ENCODE measurements at places on chromosomes 7 and 10.

- no peak for DNase-seq
Measured at GRCh38 chr10:106513352-106513771, 651.1 kb downstream of the SORCS1 start.

DNA sequence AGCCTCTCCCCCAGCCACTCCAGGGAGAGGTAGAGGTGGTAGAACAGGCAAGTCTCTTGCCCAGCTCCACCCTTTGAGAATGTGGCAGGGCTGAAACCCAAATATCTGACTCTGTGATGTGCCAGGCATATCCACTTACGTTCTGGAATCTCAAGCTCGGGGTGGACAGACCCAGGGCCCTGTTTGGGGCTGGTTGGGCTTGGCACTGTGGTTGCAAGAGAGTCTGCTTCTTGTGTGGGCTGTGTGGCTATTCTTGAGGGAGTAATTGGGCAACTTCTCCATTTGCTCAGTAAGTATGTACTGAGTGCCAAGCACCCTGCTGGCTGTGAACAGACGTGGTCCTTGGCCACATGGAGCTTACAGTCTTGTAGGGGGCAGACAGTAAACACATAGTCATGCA lies 4.7 kb downstream of the UBTD1 start:
- DNase-seq: no peak

DNA sequence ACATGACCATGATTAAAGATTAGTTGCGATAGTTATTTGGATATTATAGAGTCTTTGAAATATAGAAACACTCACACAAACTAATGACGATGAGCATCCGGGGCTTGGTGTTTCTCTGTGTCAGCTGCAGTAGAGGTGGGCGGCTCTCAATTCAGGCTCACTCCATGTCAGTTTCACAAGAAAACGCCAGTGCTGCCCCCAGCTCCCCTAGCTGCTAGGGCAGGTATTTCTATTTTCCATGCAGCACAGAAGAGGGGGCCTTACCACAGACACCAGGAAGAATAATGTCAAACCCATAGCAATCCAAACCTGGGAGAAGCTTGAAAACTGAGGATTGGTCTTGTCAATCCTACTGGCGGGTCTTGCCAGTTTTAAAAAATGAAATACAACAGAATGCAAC lies 197.1 kb downstream of the PHTF2 start:
- no peak for DNase-seq

- DNase-seq: no peak
Measured at GRCh38 chr10:70510904-70511303, 32.3 kb downstream of the PALD1 start.

DNA sequence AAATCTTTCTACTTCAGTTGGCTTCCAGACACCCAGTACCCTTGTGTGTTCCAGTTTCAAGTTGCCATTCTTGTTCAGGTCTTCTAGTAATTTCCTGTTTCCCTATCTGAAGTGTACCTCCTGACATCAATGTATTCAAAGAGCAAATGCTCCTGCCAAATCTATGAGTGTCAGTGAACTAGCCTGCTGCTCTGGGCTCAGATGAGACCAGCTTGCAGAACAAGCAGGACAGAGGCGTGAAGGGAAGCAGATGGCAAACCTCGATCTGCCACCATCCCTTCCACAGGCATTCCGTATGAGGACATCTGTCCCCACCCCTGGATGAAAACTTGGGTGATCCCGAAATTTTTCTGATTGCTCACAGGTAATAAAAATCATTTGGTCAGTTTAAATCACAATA lies 4.4 kb upstream of the MPP7 start:
- DNase-seq: no peak

GRCh38 chr10:63093227-63093626 lies 39.9 kb upstream of the NRBF2 start:
- DNase-seq: no peak

GRCh38 chr7:149071641-149072437 lies 18.7 kb downstream of the ZNF786 start:
- no peak for DNase-seq

GRCh38 chr7:22864855-22865601 lies 42.4 kb upstream of the TOMM7 start:
- DNase-seq: no peak

GRCh38 chr10:77090381-77091356 lies 546.9 kb downstream of the KCNMA1 start:
- no peak for DNase-seq

DNA sequence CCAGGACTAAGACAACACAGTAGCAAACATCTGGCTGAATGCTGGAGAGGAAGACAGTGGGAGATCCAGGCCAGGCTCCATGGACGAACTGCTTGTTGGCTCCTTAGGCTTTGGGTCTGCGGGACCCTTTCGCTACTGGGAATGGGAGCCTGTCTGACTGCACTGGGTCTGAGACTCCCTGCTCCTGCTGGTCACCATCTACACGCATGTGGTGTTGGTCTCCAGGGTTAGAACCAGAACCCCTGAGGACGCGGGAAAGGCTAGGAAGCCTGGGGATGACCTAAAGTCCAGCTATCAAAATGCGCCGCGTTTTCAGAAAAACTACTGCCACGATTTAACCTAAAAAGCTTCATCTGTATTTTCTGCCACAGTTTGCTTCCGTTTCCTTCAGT lies 817 bp upstream of the DNAJB6 start:
- no peak for DNase-seq

GRCh38 chr7:71424166-71425035 lies 292.5 kb downstream of the GALNT17 start:
- DNase-seq: no peak

DNA sequence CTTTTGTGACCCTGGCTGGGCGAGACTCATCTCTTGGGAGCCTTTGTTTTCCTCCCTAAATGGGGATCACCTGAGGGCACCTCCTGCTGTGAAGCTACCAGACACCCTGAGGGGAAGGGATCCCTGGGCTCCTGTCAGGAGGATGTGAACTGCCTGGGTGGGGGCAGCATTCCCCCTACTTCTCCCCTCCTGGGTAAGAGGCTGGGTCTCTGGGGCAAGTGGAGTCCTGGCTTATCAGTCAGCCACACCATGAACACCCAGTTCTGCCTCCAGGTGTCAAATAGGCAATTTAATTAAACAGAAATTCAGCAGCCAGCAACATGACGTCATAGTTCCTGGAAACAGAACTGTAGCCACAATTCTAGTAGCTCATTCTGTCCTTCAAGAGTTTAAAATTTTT lies 97.7 kb upstream of the RET start:
- no peak for DNase-seq

Data from GM06990 (cell line).